Omental fat pad (tissue), 4 donors: ENCODE measurements at places on chromosomes 7 and 10.

GRCh38 chr10:63320683-63321082 is 145.1 kb downstream of the JMJD1C start:
- DNase-seq, result no peak

- no peak for DNase-seq
Measured at GRCh38 chr7:158784270-158784669, 45.0 kb downstream of the ESYT2 start.

DNA sequence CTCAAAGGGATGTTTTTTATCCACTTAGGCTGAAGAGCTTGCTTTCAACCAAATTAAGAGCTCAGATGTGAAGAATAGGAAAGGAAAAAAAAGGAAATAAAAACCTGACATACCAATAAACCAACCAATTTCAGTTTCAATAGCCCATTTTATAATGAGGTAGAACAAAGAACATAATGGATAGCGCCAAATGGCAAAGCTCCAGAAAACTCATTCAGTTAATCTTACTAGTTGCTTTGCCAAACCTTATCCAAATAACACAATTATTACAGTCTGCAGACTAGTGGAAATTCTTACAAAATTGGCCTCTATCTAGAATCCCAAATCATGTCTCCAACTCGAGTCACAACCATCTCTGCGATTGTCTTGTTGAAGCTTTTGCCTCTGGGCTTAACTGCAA is 337.0 kb downstream of the CRPPA start:
- no peak for DNase-seq

DNA sequence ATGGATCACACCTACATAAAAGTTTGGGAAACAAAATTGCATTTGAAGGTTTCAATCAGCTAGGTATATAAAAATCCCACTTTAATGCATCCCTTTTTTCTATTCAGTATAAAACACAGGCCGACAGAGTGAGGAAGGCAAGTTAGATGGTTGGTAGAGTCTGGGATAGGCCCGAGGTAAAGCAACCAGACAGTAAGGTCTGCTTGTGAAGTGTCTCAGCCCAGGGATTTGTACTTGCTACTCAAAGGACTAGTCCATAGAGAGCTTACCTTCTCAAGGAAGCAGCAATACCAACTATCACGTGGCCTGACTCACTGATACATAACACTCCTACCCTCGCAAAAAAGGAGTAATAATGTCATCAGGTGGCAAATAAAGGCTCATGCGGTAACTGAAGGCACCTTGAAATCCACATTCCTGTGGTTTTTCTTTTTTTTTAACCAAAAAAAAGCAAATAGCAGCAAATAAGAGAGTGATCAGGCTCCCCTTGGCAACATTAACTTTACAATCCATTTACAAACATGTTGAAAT is 56.2 kb upstream of the ATP6V0A4 start:
- DNase-seq, result no peak

DNA sequence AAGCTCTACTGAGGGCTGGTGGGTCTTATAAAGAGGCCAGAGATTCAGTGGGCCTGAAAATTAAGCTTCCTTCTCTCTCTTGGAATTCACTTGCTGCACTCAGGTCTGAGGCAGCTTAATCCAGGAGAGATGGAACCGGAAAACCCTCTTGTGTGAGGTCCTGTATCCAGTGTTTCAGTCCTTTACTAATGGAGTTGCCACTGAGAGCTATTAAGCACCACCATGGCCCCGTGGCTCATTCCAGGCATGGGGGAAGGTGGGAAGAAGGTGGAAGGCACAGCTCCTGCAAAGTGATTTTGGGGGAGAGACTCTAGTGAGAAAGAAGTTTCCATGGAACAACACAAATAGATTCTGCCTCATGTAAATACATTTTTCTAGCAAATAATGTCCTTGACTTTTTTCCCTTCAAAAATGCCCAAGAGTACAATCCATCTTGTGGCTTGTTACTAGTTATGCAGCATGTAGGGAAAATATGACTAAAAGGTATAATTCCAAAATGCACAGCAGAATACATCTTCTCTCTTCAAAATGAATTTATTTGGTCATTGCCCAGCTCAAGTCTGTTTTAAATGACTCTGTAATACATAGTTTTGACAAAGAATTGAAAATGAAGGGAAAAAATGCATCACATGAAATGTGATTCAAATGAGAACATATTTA is 46.7 kb upstream of the FOXI2 start:
- DNase-seq, result no peak
